ENCODE measurements at places on chromosomes 11 and 22.
A peak's percentile ranks its signal among the peaks of the same experiment; 100 is the strongest.

GRCh38 chr11:15278128-15278527 lies 163.4 kb downstream of the INSC start:
- no peak for DNase-seq

DNA sequence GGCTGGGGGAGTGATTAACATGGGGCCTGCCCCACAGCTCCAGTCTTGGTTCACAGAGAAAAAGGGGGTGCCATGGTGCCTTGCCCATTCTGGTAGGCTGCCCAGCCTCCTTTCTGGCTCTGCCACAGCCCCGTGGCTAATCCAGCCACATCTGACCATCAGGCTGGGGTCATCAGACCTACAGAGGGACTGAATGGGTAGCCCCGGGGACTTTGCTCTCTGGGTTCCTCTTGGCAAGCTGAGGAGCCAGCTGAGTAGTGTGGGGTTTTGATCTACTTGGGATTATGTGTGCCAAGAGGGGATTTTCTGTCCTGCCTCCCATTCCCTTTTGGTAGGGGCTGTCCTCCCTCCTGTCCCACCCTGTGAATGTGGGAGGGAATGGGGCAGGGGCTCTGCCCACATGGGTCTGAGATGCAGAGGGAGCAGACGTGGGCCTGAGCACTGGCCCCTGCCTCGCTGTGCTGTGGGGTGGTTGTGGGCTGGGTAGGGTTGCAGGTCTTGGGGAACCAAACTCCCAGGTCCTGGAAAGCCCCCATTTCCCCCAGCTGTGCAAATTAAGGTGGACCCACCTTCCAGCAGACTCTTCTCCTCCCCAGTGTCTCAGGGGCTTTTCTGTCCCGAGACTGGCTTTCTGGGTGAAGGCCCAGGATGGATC lies 32.0 kb downstream of the CD82 start:
- no peak for DNase-seq

- no peak for DNase-seq
These were observed 24.5 kb upstream of the LRRC4C start for GRCh38 chr11:41483956-41484355.

- DNase-seq, result no peak
These were observed 531 bp upstream of the SOX6 start for GRCh38 chr11:16356761-16357393.

DNA sequence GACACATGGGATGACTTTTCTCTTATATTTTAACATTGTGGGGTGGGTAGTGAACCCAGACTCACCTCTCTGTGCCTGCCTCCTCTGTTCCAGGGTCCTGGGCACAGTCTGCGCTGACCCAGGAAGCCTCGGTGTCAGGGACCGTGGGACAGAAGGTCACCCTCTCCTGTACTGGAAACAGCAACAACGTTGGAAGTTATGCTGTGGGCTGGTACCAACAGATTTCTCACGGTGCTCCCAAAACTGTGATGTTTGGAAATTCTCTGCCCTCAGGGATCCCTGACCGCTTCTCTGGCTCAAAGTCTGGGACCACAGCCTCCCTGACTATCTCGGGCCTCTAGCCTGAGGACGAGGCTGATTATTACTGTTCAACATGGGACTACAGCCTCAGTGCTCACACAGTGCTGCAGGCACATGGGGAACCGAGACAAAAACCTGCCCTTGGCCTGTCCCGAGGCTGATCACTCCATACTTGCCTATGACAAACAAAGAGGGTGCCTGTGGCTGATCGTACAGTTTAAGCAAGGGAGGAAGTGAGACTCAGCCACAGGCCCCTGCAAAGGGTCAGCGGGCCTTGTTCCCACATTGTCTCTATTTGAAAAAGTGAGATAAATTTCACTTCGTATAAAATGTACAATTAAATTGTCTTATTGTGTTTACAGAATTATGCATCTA lies 43.7 kb upstream of the TOP3B start:
- DNase-seq, result no peak

GRCh38 chr11:96366024-96366423 lies 23.0 kb upstream of the MAML2 start:
- DNase-seq, result no peak

GRCh38 chr11:14702760-14703159 lies 59.2 kb downstream of the PDE3B start:
- no peak for DNase-seq

DNA sequence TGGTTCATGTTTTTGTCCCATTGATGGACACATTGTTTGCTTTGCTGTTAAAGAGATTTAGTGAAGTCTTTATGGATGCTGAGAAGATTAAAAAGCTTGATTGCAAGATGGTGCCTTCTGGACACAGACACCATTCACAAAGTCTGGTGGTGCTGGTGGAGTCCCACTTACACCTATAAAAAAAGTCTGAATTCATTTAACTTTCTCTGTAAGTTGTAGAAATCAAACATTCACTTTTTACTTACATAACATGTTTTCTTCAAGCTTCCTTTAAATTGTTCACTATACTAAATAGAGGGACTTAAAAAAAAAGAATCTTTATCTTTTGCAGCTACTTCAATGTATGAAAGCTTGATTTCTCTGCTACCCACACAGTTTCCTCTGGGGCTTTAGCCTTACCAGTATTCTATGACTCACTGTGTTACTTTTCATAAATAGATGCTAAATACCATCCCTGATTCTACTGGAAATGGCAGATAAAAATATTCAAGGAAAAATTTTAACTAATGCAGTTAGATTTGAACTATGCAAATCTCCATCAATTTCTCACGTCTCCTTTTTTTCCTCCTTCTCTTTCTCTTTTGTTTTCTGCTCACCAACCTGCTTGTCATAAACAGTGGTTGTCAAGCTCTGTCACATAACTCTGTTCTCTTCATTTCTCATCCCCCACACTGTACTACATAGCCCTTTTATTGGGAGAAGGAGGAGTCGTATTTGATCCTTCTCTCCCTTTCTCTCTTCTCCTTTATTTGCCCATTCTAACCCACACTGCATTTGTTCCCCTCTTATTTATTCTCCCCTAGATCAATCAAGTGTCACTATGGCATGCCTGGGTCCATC lies 89.7 kb downstream of the FAM76B start:
- no peak for DNase-seq

DNA sequence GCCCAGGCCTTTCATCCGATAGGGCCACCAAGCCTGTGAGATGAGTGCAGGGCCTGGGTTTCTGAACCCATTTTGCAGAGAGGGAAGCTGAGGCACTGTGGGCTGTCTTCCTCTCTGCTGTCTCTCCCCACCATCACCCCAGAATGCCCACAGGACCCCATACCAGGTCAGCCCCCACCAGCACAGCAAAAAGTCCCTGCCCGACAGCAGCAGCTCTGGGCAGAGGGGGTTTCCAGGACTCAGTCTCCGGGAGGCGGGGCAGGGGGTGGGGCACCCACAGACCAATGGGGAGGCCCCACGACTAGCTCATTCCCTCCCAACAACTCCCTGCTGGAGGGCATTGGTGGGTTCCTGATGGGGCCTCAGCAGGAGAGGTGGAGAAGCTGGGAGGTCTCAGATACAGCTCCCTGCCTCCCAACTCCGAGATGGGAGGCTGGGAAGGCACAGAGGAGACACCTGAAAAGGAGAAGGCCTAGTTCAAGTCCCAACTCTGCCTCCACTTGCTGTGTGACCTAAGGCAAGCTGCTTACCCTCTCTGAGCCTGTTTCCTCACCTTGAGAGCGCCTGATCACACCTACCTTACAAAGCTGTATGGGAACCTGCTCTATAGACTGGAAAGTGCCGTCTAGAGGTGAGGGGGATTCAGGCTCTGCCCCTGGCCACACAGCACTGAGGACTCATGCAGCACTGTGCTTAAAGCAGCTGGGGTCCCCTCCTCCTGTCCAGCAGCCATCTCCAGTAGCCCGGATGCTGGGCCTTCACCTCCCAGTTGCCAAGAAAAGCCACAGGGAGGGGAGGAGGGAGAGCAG lies 3.5 kb downstream of the CBX7 start:
- peak; percentile 62 for DNase-seq

GRCh38 chr22:43487311-43488030 lies 75.7 kb downstream of the MPPED1 start:
- DNase-seq, result no peak

- DNase-seq, result no peak
These were observed 359.0 kb downstream of the JRKL start for GRCh38 chr11:96748639-96749370.

- DNase-seq, result no peak
These were observed 9.1 kb downstream of the DCPS start for GRCh38 chr11:126312961-126313360.

GRCh38 chr11:113168354-113169342 lies 145.7 kb upstream of the TTC12 start:
- DNase-seq, result no peak

DNA sequence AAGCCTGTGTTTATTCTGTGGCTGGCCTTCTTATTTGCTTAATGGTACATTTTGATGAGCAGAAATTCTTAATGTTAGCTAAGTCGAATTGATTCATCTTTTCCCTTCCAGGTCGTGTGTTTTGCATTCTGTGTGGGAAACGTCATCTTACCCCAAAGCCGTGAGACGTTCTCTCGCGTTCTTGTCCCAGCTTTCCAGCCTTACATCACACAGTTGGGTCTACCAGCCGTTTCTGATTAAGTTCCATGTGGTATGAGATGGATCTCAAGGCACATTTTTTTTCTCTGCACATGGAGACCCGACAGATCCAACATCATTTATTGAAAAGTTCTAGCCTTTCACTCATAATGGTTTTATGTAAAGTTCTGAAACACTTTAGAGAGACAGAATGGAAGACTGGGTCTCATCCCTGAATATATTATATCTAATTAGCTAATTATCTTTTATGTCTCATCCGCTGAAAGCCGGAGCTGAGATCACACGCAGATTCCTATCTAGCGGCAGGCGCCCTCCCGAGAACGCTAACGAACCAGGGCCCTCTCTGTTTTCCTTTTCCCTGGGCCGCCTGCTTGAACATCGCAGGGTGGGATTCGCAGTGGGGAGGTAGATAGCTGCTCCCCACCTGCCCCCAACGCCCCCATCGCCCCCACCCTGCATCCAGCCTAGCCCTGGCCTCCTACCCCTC lies 1162.2 kb downstream of the BRD1 start:
- DNase-seq, result no peak

- no peak for DNase-seq
These were observed 83.3 kb downstream of the ATG16L2 start for GRCh38 chr11:72897506-72897905.

DNA sequence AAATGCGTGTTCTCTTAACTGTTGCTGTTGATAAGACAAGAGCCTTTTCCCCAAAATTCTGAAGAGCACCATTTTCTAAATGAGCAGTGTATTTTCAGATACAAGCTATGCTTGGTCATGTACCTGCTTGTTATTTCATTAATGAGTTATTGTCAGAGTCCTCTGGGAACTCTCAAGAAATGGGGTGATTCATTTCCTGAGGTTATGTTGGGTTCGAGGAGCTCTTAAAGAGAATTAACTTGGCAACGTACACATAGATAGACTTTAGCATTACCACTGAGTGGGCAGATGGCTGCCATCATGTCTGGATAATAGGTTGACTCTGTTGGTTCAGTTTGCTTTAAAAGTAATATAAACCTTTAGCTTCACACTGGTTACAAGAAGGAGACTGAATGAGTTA lies 87.9 kb upstream of the SORL1-AS1 start:
- DNase-seq, result no peak

DNA sequence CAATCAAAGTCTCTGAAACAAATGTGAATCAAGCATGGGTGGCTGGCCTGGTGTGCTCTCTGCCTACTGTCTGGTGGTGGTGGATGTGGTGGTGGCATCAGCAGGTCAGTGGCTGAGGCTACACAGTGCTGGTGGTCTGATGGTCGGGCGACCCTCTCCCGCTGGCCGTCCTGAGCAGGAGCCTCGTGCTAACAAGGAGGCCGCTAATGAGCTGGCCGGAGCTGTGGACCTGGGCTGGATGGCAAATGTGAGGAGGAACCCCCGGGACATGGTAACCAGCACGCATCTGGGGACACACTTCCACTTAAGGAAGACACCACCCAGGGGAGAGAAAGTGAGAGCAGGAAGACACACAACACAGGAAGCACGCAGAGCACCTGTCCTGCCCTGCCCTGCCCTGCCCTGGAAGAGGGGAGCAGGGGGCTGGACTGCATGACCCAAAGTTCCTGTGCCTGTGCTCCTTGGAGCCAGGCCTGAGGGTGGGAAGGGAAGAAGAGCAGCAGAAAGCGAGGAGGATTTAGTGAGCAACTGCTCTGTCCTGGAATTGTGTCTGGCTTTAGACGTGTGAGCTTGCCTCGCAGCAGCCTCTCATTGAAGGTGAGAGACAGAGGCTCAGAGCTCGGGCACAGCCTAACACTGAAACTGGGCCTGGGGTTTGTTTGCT lies 23.7 kb downstream of the SLC37A2 start:
- DNase-seq, result no peak

DNA sequence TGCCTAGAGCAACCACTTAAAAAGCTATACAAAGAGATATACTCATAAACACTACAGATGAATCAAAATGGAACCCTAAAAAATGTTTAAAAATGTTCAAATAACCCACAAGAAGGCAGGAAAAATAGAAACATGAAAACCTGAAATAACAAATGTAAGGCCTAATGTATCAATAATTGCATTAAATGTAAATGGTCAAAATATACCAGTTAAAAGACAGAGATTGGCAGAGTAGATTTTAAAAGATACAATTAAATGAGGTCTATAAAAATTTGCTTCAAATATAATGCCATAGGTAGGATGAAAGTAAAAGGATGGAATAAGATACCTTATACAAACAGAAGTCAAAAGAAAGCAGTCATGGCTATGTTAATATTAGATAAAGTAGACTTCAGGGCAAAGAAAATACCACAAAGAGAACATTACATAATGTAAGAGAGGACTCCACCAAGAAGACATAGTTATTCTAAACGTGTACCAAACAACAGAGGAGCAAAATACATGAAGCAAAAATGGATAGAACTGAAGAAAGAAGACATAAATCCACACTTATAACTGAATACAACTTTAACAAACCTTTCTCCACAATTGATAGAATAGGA lies 25.2 kb downstream of the SHANK2 start:
- no peak for DNase-seq

Measured in stimulated activated CD8-positive, alpha-beta memory T cell treated with anti-CD3 and anti-CD28 coated beads, Interleukin-4, amount 100 ng/mL, for 4 hours (primary cell).